Activated T-cell treated with anti-CD3 and anti-CD28 coated beads, Interleukin-2, amount 50 U/mL, for 72 hours (primary cell): ENCODE measurements at places on chromosomes 12 and 14.

GRCh38 chr12:108304633-108305032 is 34.5 kb downstream of the CMKLR1 start:
- H3K27ac ChIP-seq: no peak overlapping the region
- H3K4me3 ChIP-seq: no peak overlapping the region
- DNase-seq: no peak
- peaks cover 23% of the 10 kb centered on the region for H3K4me1 ChIP-seq
- no peaks in the 10 kb centered on the region for H3K27me3 ChIP-seq

- H3K4me1 ChIP-seq: peaks cover 83% of the 10 kb centered on the region
- H3K36me3 ChIP-seq: no peaks in the 10 kb centered on the region
- H3K27ac ChIP-seq: peak overlapping the region; percentile 99
- H3K4me3 ChIP-seq: peak overlapping the region; percentile 93
- no peak for DNase-seq
Observed at GRCh38 chr14:95523815-95524448, 7.5 kb upstream of the SYNE3 start.

DNA sequence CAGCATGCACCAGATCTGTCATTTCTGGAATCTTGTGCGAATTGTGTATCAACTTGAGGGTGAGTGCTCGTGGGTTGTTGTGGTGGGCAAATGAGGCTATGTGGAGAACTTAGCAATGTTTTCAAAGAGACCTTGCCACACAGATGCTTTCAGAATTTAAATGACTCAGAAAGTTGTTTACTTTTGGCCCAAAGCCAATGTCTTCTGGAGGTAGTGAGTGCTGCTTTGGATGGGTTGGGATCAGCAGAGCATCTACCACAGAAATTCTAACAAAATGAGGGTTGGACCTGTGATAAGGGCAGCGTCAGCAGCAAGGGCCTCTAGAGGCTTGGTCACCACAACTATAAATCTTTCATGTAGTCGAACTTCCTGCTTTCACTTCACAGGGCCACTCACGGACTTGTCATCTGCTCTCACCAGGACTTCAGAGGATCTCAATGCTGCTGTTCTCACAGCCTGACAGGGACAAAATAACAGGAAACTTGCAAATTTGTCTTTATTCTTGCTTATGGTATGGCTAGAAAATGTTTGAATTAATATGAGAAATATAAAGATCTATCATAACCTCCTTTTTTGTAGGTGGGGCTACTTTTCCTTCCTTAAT is 111.4 kb downstream of the DACT1 start:
- H3K4me1 ChIP-seq: peaks cover 27% of the 10 kb centered on the region
- peaks cover 11% of the 10 kb centered on the region for H3K27me3 ChIP-seq
- DNase-seq: peak; percentile 76
- H3K36me3 ChIP-seq: no peaks in the 10 kb centered on the region
- H3K27ac ChIP-seq: no peak overlapping the region
- H3K4me3 ChIP-seq: peak overlapping the region; percentile 49

DNA sequence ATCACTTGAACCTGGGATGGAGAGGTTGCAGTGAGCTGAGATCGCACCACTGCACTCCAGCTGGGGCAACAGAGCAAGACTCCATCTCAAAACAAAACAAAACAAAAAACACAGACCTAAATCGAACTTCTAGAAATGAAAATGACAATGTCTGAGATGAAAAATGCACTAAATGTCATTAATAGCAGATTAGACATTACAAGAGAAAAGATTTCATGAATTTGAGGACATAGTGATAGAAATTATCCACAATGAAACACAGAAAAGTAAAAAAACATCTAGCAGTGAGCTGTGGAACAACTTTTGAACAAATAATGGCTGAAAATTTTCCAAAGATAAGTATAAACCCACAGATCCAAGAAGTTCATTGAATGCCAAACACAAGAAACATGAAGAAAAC is 35.2 kb downstream of the BICDL1 start:
- peaks cover 15% of the 10 kb centered on the region for H3K4me1 ChIP-seq
- peaks cover 25% of the 10 kb centered on the region for H3K36me3 ChIP-seq
- no peaks in the 10 kb centered on the region for H3K27me3 ChIP-seq
- no peak overlapping the region for H3K4me3 ChIP-seq

DNA sequence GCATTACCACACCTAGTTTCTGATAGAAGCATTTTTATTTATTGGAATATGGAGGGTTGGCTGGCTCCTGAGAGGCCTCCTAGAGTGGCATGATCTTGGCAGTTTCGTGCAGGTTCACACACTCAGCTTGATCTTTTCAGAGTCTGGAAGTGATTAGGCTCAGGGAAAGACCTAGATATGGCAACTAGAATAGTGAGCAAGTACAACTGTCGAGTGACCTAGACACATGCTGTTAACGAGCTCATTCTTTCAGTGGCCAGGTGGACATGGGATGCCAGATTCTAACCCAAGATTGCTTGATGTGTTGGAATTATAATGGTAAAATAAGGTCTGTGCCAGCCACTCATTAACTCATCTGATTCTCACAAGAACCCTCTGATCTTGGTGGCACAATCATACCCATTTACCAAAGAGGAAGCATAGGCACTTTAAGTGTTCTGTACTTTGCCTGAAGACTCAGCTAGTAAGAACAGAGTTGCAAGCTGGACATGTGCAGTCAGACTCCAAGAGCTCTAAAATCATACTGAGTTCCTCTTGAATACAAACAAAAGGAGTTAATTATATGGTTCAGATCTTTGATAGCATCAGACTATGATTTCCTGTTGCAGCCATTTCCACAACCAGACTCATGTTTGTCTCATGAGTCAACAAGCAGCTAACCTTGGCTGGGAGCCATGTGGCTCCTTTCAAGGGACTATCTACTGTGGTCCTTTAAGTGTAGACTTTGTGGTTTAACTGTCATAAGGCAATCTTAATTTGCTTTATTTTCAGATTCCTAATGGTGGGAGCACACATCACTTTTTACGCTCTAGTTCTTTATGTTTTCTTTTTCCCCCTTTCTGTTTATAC is 144.2 kb downstream of the PLEKHA5 start:
- peaks cover 19% of the 10 kb centered on the region for H3K4me1 ChIP-seq
- peak; percentile 59 for DNase-seq
- H3K36me3 ChIP-seq: peaks cover 2% of the 10 kb centered on the region
- H3K27me3 ChIP-seq: no peaks in the 10 kb centered on the region

DNA sequence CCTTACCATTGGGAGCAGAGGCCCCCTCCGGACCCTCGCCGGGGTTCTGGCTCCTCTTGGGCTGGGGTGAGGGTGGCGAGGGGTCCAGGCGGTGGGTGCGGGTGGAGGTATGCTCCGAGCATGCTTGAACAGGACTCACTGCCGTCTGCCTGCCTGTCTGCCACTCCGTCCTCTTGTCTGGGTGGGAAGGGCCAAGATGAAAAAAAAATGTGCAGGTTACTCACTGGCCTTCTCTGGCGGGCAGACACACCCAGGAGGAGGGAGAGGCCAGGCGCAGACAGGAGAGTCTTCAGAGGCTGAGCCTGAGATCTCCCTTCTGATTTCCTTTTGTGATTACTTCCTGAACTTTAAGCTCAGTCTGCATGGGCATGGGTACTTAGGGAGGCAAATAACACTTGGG is 76.1 kb downstream of the STON2 start:
- H3K36me3 ChIP-seq: no peaks in the 10 kb centered on the region
- H3K4me3 ChIP-seq: no peak overlapping the region
- H3K27ac ChIP-seq: no peak overlapping the region
- peaks cover 7% of the 10 kb centered on the region for H3K27me3 ChIP-seq

- no peak overlapping the region for H3K4me3 ChIP-seq
- no peak for DNase-seq
- H3K4me1 ChIP-seq: peaks cover 28% of the 10 kb centered on the region
- no peaks in the 10 kb centered on the region for H3K27me3 ChIP-seq
Observed at GRCh38 chr12:112160611-112161010, 35.3 kb downstream of the TRAFD1 start.

DNA sequence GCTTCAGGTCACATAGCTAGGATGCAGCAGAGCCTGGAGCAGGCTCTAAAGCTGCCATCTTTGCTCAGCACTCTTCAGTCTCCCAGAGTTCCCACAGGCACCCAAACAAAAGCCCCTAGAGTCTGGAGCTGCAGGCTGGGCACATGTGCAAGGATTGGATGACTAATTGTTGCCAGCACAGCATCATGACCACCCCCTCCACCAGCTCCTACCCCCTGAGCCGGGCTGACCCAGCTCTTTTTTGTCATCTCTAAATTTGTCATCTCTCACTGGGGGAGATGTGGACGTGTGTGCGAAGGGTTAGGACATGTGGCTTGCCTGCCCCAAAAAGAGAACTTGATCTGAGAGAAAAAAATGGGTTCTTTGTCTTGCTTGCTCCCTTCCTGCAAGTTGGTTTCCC is 4.3 kb upstream of the MMP19 start:
- no peaks in the 10 kb centered on the region for H3K36me3 ChIP-seq
- peak overlapping the region; percentile 10 for H3K4me3 ChIP-seq
- no peaks in the 10 kb centered on the region for H3K27me3 ChIP-seq
- H3K4me1 ChIP-seq: peaks cover 18% of the 10 kb centered on the region

DNA sequence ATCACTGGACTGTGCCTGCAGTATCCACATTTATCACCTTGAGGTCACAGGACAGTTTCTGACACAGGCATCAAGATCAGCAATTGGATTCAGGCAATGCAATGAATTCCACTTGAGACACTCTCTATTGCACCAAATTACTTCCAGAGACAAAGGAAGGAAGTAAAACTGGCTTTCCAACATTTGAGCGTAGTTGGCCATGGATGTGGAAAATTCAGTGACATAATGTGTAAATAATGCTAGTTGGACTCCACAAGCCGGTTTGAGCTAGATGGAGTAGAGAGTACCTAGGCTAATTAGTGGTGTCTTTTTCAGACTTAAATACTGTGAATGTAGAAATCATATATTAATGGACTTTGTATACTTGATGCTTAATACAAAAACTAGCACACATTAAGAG is 168.3 kb upstream of the SYT1 start:
- DNase-seq: no peak
- no peaks in the 10 kb centered on the region for H3K4me1 ChIP-seq
- H3K36me3 ChIP-seq: no peaks in the 10 kb centered on the region
- no peak overlapping the region for H3K4me3 ChIP-seq
- H3K27ac ChIP-seq: no peak overlapping the region
- H3K27me3 ChIP-seq: no peaks in the 10 kb centered on the region

DNA sequence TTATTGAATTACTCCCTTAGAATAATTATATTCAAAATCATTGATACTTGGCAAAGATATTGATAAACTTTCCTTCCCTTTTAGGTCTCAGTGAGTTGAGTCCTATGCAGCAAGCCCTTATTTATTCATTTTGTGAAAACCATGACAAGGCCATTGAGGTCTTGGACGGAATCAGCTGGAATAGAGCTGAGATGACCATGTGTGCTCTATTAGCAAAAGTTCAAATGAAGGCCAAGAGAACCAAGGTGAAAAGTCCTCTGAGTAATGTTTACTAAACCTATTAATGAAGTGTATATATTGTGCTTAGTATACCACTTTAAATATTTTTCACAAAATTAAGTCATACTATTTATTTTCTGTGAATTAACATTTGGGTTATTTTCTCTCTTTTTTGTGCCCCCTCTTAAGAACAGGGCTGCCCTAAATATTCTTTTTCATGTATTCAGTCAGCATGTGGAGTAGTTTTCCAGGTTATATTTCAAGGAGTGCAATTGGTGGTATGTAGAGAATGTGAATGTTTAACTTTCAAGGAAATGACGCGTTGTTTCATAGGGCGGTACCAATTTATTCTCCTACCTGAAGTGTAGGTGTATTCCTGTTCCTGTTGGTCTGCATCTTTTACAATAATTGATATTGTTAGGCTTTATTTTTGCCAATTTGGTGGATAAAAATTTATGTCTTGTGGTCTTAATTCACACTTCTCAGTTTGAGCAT is 201.4 kb downstream of the TTC6 start:
- peaks cover 1% of the 10 kb centered on the region for H3K36me3 ChIP-seq
- H3K4me3 ChIP-seq: no peak overlapping the region
- H3K4me1 ChIP-seq: no peaks in the 10 kb centered on the region
- H3K27me3 ChIP-seq: peaks cover 7% of the 10 kb centered on the region
- H3K27ac ChIP-seq: no peak overlapping the region
- no peak for DNase-seq

GRCh38 chr12:22803725-22804124 is 178.8 kb downstream of the ETNK1 start:
- H3K36me3 ChIP-seq: no peaks in the 10 kb centered on the region
- no peaks in the 10 kb centered on the region for H3K27me3 ChIP-seq
- DNase-seq: no peak
- no peaks in the 10 kb centered on the region for H3K4me1 ChIP-seq
- H3K4me3 ChIP-seq: no peak overlapping the region

- H3K4me1 ChIP-seq: no peaks in the 10 kb centered on the region
- H3K36me3 ChIP-seq: peaks cover 4% of the 10 kb centered on the region
- no peak overlapping the region for H3K4me3 ChIP-seq
- no peak for DNase-seq
- H3K27ac ChIP-seq: no peak overlapping the region
Observed at GRCh38 chr12:28583701-28584261, 393.5 kb downstream of the CCDC91 start.

DNA sequence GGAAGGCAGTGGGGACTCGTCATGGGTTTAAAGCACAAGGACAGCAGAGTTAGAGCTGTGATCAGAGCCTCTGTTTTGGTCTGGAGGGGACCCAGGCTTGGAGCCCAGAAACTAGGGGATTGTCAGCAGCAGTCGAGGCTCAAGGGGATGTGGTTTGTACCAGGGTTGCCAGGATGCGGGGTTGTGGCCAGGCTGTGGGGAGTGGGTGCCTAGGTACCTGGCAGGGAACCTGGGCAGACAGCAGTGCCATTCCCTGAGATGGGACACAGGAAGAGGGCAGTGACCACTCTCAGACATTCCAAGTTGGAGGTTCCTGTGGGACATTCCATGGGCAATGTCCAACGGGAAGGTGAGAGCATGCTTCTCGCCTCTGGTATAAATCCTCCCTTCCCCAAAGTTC is 222.3 kb downstream of the SLC41A2 start:
- DNase-seq: no peak
- no peaks in the 10 kb centered on the region for H3K36me3 ChIP-seq
- peaks cover 73% of the 10 kb centered on the region for H3K4me1 ChIP-seq
- H3K27ac ChIP-seq: no peak overlapping the region
